ENCODE measurements at places on chromosomes 16 and 17.

GRCh38 chr17:74355065-74355464 is 6.6 kb downstream of the BTBD17 start:
- no peak for DNase-seq

GRCh38 chr17:71004413-71004812 is 835.1 kb downstream of the KCNJ2 start:
- no peak for DNase-seq

DNA sequence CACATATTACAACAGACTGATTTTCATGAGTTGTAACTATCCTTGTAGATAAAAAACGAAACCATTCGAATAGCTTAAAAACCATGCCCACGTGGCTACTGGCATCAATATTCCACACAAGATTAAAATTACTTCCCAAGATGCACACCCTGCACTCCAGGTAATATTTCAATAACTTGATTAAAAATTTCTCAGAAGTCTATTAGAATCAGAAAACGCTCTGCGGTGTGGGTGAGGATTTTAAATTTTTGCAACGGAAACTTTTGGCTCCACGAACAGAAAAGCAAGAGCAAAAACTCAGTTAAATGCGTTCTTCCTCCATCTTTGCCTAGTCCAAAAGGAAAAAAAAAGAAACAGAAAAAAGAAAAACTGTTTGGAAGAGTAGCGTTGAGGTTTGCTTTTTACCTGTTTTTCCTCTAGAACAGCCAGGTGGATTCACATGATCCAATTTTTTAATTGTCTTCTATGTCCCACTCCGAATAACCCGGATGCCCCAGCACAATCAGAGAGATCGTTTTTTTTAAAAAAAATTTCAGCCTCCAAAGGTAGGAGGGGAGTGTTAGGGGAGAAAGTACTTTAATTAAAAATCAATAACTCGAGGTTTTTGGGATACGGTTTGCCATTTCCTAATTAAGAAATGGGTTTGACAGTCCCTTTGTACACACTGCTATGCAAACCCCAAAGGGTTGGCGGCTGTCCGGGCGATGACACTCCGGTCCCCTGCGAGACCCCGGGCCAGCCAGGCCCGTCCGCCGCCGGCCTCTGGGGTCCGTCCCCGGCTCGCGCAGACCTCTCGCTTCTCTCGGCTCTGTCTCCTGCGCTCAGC is 708 bp upstream of the NFAT5 start:
- no peak for DNase-seq

- no peak for DNase-seq
Observed at GRCh38 chr17:73096866-73097265, 4.4 kb upstream of the SLC39A11 start.

GRCh38 chr17:77640252-77640651 is 318.3 kb upstream of the TNRC6C start:
- DNase-seq: no peak
